ENCODE measurements at places on chromosomes 1 and 21. TPM values are rescaled to one million over a fixed set of nuclear protein-coding genes. Genes with fewer than 3 reads are reported as not detected.

Gene CA6
- total RNA-seq = not detected

Gene RUNX3
- total RNA-seq = 4.0 TPM

Gene C4BPA
- not detected for total RNA-seq

Gene ERMAP
- 6.6 TPM for total RNA-seq

Gene TMPRSS3
- total RNA-seq = 0.09 TPM

Gene YOD1
- total RNA-seq = 25.0 TPM

Gene PLXNA2
- total RNA-seq = 26.9 TPM

Gene NID1
- 11.9 TPM for total RNA-seq

Gene FAM110D
- total RNA-seq = 0.23 TPM

Gene IGSF9
- 4.2 TPM for total RNA-seq

Gene HMGN1
- total RNA-seq = 114 TPM

Gene HMCN1
- total RNA-seq = 6.7 TPM

Gene TFF2
- total RNA-seq = not detected

DNA sequence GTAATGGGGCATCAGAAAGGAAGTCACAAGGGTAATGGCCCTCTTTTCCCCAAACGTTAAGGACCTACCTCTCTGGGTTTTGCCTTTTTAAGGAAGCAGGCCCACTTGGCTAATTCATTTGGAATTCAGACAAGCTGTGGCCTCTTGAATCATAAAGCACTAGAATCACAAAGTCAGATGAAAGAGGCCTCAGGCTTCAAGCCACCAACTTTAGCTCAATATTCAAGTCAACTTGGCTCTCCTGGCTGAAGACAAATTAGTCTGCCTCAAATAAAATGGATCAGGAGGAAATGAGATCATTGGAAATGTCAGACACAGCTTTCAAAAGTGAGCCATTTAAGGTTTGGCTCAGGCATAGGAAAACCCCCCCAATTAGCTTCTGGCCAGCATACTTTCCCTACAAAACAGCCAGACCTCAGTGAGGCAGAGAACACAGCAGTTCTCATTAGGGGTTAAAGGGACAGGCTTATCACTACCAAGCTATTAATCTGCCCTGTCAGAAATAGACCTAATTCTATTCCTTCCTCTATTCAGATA, 34.3 kb downstream of the SLC35D1 start:
- DNase-seq = no peak

GRCh38 chr1:86846164-86846647, 67.7 kb downstream of the SELENOF start:
- DNase-seq = no peak

- DNase-seq = no peak
Measured at GRCh38 chr1:59057211-59057694, 239.6 kb upstream of the FGGY start.

- no peak for DNase-seq
Measured at GRCh38 chr21:15947677-15948076, 217.9 kb downstream of the USP25 start.

DNA sequence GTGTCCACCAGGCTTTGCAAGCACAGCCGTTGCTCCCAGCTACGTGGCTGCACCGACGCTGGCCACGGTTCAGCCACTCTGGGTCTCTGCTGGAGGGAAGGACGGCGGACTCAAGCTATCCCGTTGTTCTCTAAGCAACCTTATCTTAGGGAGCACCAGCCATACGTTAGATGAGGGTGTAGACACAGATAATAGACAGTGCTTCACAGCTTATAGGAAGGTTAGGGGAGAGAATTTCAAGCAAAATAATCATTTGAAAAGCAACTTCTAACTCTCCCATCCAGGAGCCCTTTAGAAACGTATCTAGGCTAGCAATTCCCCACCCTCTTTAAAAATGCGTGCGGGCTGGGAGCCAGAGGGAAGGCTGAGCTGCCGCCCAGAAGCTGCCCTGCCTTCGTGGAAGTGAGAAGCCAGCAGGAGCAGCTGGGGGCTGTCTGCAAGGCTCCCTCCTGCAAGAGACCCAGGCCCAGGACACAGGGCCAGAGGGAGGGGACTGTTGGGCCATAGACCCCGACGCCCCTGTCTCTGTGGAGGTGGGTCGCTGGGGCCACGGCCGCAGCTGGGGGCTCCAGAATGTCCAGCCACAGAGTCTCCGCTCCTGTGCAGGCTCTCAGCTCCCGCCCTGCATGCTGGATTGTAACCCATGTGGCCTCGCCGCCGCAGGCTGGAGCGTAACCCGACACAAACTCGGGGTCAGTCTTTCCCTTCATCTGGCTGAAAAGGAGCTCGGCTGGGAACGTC, 31.2 kb upstream of the COL6A2 start:
- no peak for DNase-seq

DNA sequence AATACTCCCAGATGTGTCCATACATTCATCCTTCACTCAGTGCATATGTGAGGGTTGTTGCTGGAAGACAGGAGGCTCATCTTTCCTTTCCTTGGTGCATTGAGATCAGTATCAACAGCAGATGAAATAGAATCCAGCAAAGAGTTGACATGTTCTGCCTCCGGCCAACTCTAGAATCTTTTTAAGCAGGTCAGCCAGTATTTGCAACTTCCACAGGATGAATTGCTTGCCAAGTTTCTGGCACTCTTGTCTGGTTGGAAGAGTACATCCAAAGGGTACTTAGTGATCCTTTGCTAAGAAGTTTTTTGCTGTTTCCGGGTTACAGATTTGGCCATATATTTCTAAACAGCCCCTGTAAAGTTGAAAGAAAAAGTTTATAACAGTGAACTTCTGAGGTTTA, 21.1 kb downstream of the SYNC start:
- DNase-seq = no peak

DNA sequence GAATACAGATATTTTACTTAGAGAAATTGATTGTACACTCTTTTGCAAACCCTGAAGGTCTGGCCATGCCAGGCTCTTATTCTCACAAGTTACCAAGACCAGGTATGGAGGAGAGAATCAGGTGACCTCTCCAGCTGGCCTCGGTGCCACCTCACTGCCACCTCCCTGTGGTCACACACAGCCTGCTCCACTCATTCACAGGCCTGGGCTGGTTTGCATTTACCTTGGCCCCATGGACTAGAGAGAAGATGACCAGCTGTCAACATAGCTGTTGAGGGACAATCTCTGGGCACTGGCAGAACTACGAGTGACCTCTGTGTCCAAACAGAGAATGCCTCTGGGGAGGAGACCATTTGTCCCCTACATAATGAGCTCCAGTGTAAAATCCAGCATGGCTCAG, 291.2 kb upstream of the RUNX1 start:
- no peak for DNase-seq

DNA sequence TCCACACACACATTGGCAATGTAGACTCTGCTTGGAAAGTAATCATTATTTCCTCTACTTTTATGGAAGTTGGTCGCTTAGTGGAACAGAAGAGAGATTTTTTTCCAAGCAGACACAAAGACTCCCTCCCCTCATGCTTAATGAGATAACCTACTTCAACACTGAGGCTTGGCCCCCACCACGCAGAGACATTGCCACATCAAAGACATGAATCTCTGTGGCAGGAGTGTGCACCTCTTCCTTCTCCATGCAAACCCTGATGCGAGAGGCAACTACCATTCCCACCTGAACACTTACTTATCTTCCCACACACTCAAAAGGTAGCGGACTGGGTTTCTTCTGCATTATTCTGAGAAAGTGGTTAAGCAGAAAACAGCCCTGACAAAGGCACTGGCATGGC, 37.3 kb upstream of the LPAR3 start:
- no peak for DNase-seq

- no peak for DNase-seq
Measured at GRCh38 chr1:118360817-118361216, 175.8 kb upstream of the SPAG17 start.

DNA sequence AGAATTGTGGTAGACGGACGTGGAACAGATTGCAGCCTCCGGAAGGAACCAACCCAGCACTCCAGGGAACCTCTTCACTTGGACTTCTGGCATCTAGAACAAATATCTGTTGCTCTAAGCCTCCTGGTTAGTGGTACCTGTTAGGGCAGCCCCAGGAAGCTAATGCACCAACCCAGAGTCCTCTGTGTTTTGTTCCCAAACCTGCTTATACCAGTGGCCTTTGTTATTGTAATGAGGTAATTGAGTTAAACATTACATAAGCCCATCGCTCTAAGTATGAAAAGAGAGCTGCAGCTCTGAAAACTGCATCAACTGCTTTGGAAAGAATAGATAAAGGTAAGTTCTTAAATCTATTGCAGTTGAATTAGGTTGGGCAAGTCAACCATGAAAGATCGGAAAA, 516.7 kb downstream of the NPHP4 start:
- DNase-seq = no peak

DNA sequence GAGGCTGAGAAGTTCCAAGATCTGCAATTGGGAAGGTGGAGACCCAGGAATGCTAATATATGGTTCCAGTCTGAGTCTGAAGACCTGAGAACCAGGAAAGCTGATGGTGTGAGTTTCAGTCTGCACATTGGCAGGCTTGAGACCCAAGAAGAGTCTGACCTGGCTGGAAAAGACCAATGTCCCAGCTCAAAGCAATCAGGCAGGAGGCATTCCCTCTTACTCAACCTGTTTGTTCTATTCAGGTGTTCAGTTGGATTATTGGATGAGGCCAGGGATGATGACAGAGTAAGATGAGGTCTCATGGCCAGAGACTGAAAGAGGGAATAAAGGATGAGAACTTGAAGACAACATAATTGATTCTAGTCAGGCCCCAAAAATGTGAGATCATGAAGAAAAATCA, 50.1 kb downstream of the SPATA46 start:
- no peak for DNase-seq

DNA sequence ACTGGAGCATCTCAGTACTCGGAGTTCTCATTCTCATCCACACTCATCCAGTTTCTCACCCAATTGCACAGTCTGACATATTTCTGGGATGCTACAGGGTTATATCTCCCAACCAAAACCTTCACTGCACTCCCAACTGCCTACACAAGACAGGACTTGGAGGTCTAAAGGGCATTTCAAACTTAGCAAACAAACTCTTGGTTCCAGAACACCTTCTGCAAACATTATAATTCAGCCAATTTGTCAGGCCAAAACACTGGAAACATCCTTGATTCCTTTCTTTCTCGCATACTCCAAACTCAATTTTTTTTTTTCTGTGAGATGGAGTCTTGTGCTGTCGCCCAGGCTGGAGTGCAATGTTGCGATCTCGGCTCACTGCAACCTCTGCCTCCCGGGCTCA, 7.9 kb downstream of the SLAMF1 start:
- no peak for DNase-seq

DNA sequence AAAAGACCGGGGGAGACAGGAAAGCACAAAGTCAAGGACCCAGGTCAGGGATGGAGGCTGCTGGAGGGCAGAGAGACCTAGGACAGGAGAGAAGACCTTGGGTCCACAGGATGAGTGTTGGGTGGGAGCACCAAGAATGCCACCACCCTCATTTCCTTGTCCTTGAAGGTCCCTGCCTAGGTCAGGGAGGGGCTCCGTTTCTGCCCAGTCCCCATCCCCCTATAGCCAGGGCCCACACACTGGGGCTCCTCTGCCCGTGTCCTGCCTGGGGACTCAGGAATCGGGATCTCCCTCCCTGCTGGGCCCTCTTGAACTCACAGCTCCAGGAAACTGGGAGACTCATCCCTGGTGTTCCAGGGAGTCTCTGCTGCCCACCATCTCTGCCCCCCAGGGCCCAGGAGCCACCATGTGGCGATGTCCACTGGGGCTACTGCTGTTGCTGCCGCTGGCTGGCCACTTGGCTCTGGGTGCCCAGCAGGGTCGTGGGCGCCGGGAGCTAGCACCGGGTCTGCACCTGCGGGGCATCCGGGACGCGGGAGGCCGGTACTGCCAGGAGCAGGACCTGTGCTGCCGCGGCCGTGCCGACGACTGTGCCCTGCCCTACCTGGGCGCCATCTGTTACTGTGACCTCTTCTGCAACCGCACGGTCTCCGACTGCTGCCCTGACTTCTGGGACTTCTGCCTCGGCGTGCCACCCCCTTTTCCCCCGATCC, 584 bp downstream of the TINAGL1 start:
- no peak for DNase-seq

DNA sequence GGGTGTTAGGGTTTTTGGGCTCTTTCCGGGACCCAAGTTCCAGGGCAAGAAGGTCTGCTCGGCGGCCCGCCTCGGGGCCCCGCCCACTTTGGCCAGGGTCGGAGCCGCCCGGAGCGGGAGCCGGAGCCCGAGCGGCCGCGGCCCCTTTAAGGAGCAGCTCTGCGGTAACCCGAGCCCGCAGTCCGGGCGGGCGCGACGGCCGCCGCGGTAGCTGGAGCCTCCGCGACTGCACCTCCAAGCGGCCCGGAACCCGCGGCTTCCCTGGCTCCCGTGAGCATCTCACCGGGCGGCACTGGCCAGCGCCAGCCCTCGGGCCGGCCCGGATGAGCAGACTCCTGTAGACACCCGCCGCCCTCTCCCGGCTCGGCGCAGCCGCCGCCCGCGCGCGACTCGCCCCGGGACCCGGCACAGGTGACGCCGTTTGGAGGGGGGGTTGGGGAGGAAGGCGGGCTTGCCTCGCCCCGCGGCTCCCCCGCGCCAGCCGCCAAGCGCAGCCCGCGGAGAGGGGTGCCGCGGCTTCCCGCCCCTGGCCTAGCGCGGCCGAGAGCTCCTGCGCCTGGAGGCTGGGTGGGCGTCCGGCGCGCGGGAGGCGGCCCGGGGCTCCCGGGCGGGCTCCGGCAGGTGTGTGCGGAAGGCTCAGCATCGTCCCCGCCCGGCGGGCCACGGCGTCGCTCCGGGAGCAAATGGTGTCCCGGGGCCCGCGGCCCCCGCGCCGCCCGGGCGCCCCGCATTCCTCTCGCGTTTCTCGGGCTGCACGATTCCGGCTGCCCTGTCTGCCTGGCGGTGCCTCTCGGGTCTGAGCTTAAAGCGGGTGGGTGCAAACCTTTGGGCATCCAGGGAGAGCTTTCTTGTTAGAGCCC, at the start of gene TLCD4:
Gene TLCD4 (plus strand): TSS at position 149 of the 860 bp plus-strand sequence. CDS start 26,547 bp downstream, outside the sequence.
- DNase-seq = no peak

DNA sequence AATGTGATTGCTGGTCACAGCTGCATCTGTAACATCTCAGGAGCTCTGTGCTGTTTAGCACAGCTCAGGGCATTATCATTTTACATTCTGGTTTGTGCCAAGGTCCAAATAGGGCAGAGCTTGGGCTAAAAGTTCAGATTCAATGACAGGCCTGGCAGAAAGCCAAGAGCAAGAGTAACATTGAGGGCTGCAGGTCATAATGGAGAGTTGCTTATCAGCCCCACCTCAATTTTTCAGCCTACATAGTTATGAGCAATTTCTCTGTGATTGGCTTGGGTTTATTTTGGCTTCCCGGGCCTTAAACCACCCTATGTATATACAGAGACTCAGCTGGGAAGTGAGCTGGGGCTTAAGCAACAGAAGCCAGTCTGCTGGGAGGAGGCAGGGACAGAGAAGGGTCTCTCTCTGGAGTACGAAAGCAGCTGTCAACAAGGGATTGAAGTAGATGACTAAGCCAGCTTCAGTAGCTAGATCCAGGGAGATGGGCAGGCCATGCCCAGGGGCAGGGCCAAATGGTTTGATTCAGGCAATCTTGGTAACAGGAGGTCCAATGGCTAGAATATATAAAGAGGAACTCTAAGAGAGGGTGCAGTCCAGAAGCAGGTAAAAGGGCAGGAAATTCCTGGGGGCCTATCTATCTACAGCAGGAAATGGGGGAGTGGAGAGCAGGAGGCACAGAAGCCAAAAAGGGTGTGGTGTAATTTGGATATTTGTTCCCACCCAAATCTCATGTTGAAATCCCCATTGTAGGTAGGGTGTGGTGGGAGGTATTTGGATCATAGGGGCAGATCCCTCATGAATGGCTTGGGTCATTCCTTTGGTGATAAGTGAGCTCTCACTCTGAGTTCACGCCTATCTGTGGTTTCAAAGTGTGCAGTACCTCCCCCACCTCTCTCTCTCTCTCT, 49.0 kb downstream of the BRINP2 start:
- DNase-seq = no peak
